ENCODE measurements at places on chromosomes 3 and 15. TPM values are rescaled to one million over a fixed set of nuclear protein-coding genes. Genes with fewer than 3 reads are reported as not detected.
A peak's percentile ranks its signal among the peaks of the same experiment; 100 is the strongest.

GRCh38 chr3:195808741-195809290, 2.9 kb downstream of the MUC4 start:
- peak; percentile 55 for DNase-seq
- no peak overlapping the region for H3K27ac ChIP-seq
- no peak overlapping the region for H3K4me3 ChIP-seq
- no peaks in the 10 kb centered on the region for H3K36me3 ChIP-seq
- no peaks in the 10 kb centered on the region for H3K4me1 ChIP-seq

- peaks cover 5% of the 10 kb centered on the region for H3K4me1 ChIP-seq
- H3K36me3 ChIP-seq, result peaks cover 70% of the 10 kb centered on the region
- H3K27ac ChIP-seq, result no peak overlapping the region
- no peak for DNase-seq
- H3K4me3 ChIP-seq, result no peak overlapping the region
Measured at GRCh38 chr15:90456236-90456635, 68.2 kb downstream of the IQGAP1 start.

- H3K36me3 ChIP-seq, result no peaks in the 10 kb centered on the region
- DNase-seq, result no peak
- H3K27me3 ChIP-seq, result peaks cover 2% of the 10 kb centered on the region
- H3K4me3 ChIP-seq, result no peak overlapping the region
Measured at GRCh38 chr3:194767446-194768207, 81.9 kb downstream of the FAM43A start.

- H3K27me3 ChIP-seq, result no peaks in the 10 kb centered on the region
- no peak overlapping the region for H3K27ac ChIP-seq
- no peaks in the 10 kb centered on the region for H3K36me3 ChIP-seq
- no peaks in the 10 kb centered on the region for H3K4me1 ChIP-seq
- no peak overlapping the region for H3K4me3 ChIP-seq
Measured at GRCh38 chr3:53646723-53647122, 152.3 kb downstream of the CACNA1D start.

GRCh38 chr15:79311901-79312553, 1.1 kb downstream of the TMED3 start:
- peak overlapping the region; percentile 14 for H3K27ac ChIP-seq
- H3K27me3 ChIP-seq, result peaks cover 25% of the 10 kb centered on the region
- H3K4me3 ChIP-seq, result peak overlapping the region; percentile 97
- peak; percentile 80 for DNase-seq
- peaks cover 12% of the 10 kb centered on the region for H3K4me1 ChIP-seq

DNA sequence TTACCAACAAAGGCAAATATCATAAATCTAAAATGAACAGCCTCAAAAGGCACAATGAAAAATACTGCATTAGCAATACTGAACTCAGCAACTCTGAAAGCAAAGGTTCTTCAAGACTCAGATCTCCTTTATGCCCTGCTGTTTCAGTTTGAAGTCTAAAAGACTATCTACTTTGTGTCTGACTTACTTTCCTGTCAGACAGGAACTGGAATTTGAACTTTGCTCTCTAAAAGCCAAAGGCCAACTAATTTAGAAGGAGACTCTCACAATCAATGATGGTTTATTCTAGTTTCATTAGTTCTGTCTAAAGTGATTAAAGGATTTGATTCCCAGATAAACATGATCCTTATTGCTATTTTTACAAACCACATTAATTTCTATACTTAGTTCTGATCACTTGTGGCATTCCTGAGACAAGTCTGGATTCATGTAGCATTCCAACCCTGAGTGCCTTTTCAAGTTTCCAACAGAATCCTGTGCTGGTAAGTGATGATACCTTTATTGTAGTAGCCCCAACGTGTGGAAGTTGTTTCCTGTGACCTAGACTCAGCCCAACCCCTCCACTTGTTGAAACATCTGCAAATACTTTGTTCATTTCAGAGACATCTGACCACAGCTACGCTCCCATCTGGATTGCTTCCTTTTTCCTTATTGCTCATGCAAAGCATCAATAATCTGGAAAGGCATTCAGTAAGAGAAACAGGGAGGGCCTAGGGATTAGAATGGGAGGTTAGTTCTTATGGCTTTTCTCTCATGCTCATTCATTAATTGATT, 14.9 kb upstream of the LEKR1 start:
- peak; percentile 87 for DNase-seq
- H3K27me3 ChIP-seq, result no peaks in the 10 kb centered on the region
- H3K4me3 ChIP-seq, result no peak overlapping the region
- no peaks in the 10 kb centered on the region for H3K36me3 ChIP-seq
- peak overlapping the region; percentile 71 for H3K27ac ChIP-seq

DNA sequence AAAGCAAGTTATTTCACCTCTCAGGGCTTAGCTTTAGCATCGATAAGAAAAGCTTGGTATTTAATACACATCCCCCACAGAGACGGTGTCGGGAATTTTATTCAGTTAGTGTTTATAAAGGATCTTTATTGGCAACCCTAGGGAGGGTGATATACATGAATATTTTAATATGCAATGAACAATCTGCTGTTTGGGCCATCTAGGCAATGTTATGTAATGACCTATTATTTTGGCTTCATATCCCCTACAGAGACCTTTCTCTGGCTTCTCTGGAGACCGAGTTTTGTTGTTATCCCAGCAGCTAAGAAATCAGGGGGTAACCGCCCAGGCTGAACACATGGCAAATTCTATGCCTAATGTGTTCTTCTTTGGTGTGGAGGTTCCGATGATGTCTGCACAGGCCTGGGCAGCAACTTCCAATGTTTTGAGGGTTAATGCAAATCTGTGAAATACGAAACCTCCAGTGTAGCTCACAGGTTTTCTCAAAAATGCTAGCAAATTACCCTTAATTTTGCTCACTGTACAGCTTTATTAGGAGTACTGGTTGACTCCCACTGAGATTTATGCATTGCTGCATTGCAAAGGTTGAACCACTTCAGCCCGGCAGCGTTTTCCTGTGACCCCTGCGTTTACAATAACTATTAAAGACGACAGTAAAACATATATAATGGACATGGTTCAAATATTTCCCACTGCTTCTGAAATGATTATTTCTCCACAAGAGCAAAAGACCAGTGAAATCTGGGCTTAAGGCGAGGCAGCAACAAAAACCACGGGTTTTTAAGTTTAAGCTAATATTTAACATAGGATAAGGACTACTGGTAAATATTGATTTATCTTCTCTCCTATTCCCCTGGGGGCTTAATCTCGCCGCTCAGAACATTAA, 298.3 kb upstream of the NR2E3 start:
- no peak overlapping the region for H3K4me3 ChIP-seq
- no peak overlapping the region for H3K27ac ChIP-seq
- no peak for DNase-seq
- H3K36me3 ChIP-seq, result no peaks in the 10 kb centered on the region
- H3K4me1 ChIP-seq, result no peaks in the 10 kb centered on the region

The SLC51A gene
- total RNA-seq, result not detected

The INTS14 gene
- 31.5 TPM for total RNA-seq

Data from osteoblast (primary cell).